ENCODE measurements at places on chromosomes 12 and 14. TPM values are rescaled to one million over a fixed set of nuclear protein-coding genes. Genes with fewer than 3 reads are reported as not detected.
A peak's percentile ranks its signal among the peaks of the same experiment; 100 is the strongest.

DNA sequence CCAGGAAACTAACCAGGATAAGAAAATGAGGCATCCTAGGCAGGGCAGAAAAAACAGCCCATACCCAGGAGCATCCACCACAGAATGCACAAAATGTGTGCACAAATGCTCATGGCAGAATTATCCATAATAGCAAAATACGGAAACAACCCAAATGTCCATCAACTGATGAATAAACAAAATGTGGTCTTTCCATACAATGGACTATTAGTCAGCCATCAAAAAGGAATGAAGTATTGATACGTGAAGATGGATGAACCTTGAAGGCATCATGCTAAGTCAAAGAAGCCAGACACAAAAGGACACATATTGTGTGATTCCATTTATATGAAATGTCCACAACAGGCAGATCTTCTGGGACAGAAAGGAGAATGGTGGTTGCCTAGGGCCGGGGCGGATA, 19.1 kb downstream of the HRK start:
- no peak for DNase-seq

DNA sequence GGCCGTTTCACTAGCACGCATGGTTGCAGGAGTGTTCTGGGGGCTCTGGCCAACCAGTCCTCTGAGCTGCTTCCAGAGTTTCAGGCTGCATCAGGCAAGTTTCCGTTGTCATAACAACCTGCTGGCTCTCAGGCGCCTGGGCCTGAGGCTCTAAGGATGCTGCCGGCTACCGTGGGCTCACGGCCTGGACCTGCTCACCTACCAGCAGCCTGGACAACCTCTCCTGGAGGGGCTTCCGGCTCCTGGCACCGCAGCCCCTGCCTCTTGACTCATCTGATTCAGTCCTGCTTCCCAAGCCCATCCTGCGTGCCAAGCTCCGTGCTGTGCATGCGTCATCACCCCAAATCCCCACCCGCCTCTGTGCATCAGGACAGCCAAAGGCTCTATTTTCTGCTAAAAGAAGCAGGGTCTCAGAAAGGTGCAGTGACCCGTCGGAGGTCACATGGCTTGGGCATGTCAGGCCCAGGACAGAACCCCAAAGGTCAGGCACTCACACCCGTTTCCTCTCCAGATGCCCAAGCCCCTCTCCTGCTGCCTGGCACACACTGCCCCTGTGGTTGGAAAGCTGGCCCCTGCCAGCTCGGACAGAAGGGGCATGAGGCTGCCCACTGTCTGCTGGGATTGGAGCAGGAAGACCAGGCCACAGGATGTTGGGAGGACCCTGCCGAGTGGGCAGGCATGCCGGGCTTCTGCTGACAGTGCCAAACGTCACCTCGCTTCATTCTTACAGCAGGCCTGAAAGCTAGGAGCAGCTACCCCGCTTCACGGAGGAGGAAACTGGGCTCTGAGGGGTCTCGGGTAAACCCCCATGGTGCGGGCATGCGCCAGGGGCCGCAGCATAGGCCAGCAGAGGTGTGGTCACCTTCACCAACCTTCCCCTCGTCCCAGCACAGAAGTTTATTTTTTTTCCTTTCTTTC, 5.7 kb downstream of the BEGAIN start:
- no peak for DNase-seq

DNA sequence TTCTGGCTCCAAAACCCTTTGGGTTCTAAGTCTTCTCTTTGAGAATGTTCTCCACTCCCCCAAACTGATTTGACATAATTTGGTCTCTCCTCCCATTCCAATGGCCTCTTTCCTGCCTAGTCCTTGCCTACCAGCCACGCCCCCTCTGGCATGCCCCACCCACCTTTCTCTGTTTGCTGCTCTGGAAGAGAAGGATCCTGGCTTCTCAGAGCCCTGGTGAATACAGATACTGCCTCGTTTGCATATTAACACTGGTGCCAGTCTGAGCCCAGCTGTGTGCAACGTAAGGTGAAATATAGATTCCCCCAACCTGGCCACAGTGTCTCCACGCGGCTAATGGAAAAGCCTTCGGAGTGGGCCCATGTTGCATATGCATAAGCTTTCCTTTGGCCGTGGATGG, 79.7 kb downstream of the PAPOLA start:
- DNase-seq: no peak

- peak; percentile 22 for DNase-seq
These were observed 26.4 kb upstream of the RASSF3 start for GRCh38 chr12:64583771-64584421.

- DNase-seq: peak; percentile 61
These were observed 68.9 kb upstream of the SAV1 start for GRCh38 chr14:50736932-50737419.

GRCh38 chr14:74763803-74764531, 851 bp downstream of the YLPM1 start:
- peak; percentile 31 for DNase-seq

Gene HNF1A
- 0.81 TPM for total RNA-seq

DNA sequence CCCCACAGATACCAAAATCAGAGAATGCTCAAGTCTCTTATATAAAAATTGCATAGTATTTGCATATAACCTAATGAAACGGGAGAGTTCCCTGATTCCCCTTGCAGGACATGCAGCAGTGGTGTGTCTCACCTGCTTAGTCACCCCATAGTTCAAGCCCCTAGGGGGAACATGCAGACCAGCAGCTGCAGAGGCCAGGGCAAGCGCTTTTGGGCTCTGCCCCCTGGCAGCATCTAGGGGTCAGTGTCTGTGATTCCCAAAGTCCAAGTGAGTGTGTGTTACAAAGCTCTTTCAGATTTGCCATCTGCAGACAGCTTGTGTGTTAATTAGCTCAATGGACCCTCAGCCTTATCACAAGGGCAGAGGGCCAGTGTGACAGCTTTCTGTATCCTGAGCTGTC, 110.1 kb downstream of the DNAI7 start:
- no peak for DNase-seq

DNA sequence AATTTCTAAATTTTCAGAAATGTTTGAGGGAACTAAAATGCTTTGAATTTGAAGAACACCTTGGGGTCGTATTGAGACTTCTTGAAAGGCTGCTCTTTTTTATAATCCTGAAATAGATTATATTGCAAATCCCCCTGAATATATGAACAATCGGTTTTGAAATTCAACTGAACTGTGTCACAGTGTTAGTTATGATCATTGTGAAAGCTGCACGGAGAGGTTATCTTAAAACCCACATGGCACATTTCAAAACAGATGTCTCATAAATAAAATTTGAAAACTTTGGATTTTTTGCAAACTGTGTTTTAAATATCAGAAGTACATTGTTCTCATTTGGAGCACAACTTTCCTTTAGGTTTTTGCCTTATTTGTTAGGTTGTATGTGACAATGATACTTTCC, 218.4 kb downstream of the TMEM117 start:
- DNase-seq: no peak

Gene LEMD3
- total RNA-seq: 72.4 TPM

GRCh38 chr12:108169708-108170107, 40.6 kb downstream of the WSCD2 start:
- no peak for DNase-seq
